ENCODE measurements at places on chromosomes 16 and 17.

- no peak for DNase-seq
These were observed 4.7 kb upstream of the TBX21 start for GRCh38 chr17:47728214-47728877.

- no peak for DNase-seq
These were observed 20.1 kb downstream of the ORC6 start for GRCh38 chr16:46709469-46710005.

GRCh38 chr17:32926183-32926582, 1.8 kb upstream of the TMEM98 start:
- no peak for DNase-seq

- DNase-seq = no peak
These were observed 224.8 kb upstream of the TNRC6C start for GRCh38 chr17:77733576-77734296.

- no peak for DNase-seq
These were observed 41.3 kb upstream of the RASD1 start for GRCh38 chr17:17537311-17538099.

GRCh38 chr16:53913099-53913870, 209.3 kb downstream of the FTO start:
- DNase-seq = no peak

DNA sequence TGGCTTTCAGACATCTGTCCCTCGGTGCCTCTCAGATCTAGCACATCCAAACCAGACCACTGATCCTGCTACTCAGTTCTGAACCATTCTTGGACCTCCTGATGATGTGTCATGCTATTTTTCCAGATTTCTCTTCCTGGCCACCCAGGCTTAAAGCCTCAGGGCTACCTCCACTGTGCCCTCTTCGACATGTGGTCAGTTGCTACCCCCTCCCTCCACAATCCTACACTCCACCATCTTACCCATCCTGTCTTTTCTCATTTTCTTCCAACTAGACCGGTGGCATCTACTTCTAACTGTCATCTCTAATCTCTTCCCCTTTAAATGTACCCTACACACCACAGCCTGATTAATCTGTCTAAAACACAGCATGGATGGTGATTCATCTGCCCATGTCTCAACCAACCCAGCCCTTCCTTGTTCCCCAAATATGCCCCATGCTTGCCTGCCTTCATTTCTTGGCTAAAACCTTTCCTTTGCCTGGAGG, 478.6 kb downstream of the SLC39A11 start:
- no peak for DNase-seq

GRCh38 chr17:3798273-3799180, 2.5 kb downstream of the ITGAE start:
- DNase-seq = no peak

- no peak for DNase-seq
These were observed 32.7 kb upstream of the NAT9 start for GRCh38 chr17:74808714-74809430.

GRCh38 chr16:4212934-4213296, 29.0 kb downstream of the SRL start:
- DNase-seq = no peak

DNA sequence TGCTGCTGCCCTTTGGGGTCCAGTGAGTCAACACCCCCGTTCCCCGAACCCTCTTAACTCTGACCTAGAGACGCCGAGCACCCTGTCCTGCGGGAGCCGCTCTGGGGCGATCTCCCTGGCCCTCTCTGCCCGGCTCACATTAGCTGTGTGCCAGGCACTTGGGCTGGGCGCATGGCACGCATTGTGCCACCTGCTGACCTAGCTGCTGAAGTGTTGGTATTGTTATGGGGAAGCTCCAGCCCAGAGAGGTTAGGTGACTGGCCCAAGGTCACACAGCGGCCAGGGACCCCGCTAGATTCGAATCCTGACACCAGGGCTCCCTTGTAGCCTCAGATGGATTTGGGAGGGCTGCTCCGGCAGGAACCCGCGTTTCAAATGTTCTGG, 1.1 kb downstream of the HSD17B1 start:
- DNase-seq = no peak

GRCh38 chr17:75073618-75074047, 14.1 kb upstream of the SLC16A5 start:
- DNase-seq = no peak

- DNase-seq = no peak
These were observed 38.7 kb downstream of the TIMM22 start for GRCh38 chr17:1035546-1036170.

- no peak for DNase-seq
These were observed 24.8 kb downstream of the TMC7 start for GRCh38 chr16:19008245-19009169.
